ENCODE measurements at places on chromosomes 12 and 14.
A peak's percentile ranks its signal among the peaks of the same experiment; 100 is the strongest.

- H3K4me3 ChIP-seq: no peak overlapping the region
- peaks cover 77% of the 10 kb centered on the region for H3K27me3 ChIP-seq
- peaks cover 12% of the 10 kb centered on the region for H3K4me1 ChIP-seq
- no peak for DNase-seq
- no peak overlapping the region for H3K27ac ChIP-seq
These were observed 904 bp downstream of the CACNA1C start for GRCh38 chr12:2053691-2054090.

DNA sequence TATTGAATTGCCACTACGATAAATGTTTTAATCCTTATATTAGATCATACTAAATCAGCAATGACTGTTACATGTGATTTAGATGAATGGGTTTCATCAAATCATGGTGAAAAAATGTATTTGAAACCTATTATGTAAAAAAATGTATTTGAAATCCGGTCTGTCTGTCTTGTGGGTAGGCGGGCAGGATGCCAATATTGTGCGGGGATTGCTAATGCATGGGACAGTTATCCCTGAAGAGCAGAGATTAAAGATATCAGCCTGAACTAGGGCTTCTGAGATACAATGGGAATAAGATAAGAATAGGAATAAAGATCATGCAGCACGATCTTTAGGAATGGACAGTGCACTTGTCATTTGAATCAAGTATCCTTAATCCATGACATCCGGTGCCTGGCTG lies 134.0 kb downstream of the PRKCH start:
- peak overlapping the region; percentile 70 for H3K27ac ChIP-seq
- peaks cover 83% of the 10 kb centered on the region for H3K36me3 ChIP-seq

- H3K4me1 ChIP-seq: peaks cover 31% of the 10 kb centered on the region
- H3K36me3 ChIP-seq: peaks cover 3% of the 10 kb centered on the region
- no peaks in the 10 kb centered on the region for H3K27me3 ChIP-seq
- DNase-seq: no peak
- H3K4me3 ChIP-seq: no peak overlapping the region
These were observed 183.5 kb upstream of the C14orf180 start for GRCh38 chr14:104395941-104396681.

GRCh38 chr14:89648924-89649323 lies 231.9 kb upstream of the FOXN3 start:
- H3K4me3 ChIP-seq: no peak overlapping the region
- H3K36me3 ChIP-seq: peaks cover 3% of the 10 kb centered on the region
- H3K27me3 ChIP-seq: no peaks in the 10 kb centered on the region
- H3K4me1 ChIP-seq: peaks cover 9% of the 10 kb centered on the region
- no peak overlapping the region for H3K27ac ChIP-seq

- DNase-seq: no peak
- H3K4me3 ChIP-seq: no peak overlapping the region
- no peak overlapping the region for H3K27ac ChIP-seq
- peaks cover 15% of the 10 kb centered on the region for H3K36me3 ChIP-seq
These were observed 5.9 kb downstream of the CIPC start for GRCh38 chr14:77103951-77104350.

DNA sequence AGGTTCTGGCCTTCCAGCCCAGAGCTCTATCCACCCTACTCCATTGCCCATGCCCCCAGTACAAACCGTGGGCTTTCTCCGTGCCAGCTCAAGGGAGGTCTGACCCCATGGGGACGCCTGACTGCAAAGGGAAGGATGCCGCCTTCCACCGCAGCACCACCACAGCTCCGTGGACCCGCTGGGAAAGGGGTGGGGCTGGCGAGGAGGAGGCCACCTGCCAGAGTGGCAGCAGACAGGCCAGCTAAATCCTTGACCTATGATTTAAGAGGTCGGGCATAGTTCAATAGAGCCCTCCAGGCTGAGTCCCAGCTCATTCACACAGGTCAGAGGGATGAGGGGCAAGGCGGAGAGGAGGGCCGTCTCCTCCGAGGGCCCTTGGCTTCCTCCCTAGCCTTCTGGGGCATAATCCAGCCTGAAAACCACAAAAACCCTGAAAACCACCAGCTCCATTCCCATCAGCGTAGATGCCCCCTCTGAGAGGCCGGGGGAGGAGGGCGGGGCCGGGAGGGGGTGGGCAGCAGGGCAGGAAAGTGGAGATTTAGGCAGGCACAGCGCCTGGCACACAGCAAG lies 14.9 kb upstream of the FIGNL2 start:
- H3K4me3 ChIP-seq: no peak overlapping the region
- H3K36me3 ChIP-seq: no peaks in the 10 kb centered on the region
- H3K4me1 ChIP-seq: no peaks in the 10 kb centered on the region
- DNase-seq: no peak
- H3K27me3 ChIP-seq: peaks cover 57% of the 10 kb centered on the region
- H3K27ac ChIP-seq: no peak overlapping the region

Data from activated CD4-positive, alpha-beta T cell treated with anti-CD3 and anti-CD28 coated beads, Interleukin-2, amount 10 ng/mL, durations not matched to agents 24 days and 14 days (primary cell).